ENCODE measurements at places on chromosomes 2 and 18.

DNA sequence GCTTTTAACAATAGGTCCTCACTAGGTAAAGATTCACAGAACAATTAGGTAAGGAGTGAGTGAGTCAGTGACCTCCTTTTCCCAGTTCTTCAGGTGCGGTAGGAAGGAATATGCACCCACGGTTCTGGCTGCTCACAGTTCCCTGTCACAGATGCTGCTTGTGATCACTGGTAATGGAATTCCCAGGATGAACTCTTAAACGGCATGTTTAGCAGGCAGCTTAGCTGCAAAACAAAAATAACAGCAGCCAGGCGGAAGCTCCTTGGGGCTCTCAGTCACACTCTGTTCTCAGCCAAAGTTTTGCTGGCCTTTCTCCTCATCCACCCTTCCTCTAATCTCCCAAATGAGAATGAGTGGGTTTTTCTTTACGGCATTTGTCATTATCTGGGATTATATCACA lies 274.5 kb downstream of the MYT1L start:
- DNase-seq = no peak
- H3K27me3 ChIP-seq = no peaks in the 10 kb centered on the region
- H3K27ac ChIP-seq = no peak overlapping the region
- no peaks in the 10 kb centered on the region for H3K36me3 ChIP-seq

- H3K27me3 ChIP-seq = no peaks in the 10 kb centered on the region
- no peak overlapping the region for H3K4me3 ChIP-seq
- DNase-seq = no peak
- H3K36me3 ChIP-seq = peaks cover 7% of the 10 kb centered on the region
- no peaks in the 10 kb centered on the region for H3K4me1 ChIP-seq
Measured at GRCh38 chr2:96131152-96131812, 7.0 kb downstream of the ASTL start.

- H3K36me3 ChIP-seq = no peaks in the 10 kb centered on the region
- H3K27me3 ChIP-seq = no peaks in the 10 kb centered on the region
- no peak for DNase-seq
- H3K4me1 ChIP-seq = no peaks in the 10 kb centered on the region
Measured at GRCh38 chr18:42782929-42783328, 332.6 kb downstream of the RIT2 start.

- no peak for DNase-seq
- no peaks in the 10 kb centered on the region for H3K4me1 ChIP-seq
- H3K36me3 ChIP-seq = no peaks in the 10 kb centered on the region
- no peaks in the 10 kb centered on the region for H3K27me3 ChIP-seq
- H3K4me3 ChIP-seq = no peak overlapping the region
Measured at GRCh38 chr2:167946441-167946841, 301.0 kb downstream of the STK39 start.

DNA sequence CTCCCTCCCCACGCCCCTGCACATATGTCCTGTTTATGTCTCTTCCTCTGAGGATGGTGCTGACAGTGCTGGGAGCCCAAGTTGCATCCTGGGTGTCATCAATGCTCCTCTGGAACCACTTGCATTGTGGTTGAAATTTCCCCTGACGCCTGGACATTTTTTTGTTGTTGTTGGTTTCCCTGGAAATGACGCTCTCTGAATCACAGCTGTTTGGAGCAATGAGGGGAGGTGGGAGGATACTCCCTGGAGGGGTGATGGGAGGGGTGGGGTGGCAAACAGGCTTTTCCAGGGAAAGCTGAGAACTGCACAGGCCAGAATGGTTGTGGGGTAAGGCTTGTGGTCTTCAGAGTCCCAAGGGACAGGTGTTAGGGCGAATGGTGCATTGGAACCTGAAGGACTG lies 29.6 kb downstream of the CELF4 start:
- no peak for DNase-seq
- no peaks in the 10 kb centered on the region for H3K27me3 ChIP-seq
- H3K36me3 ChIP-seq = no peaks in the 10 kb centered on the region
- H3K4me1 ChIP-seq = no peaks in the 10 kb centered on the region

DNA sequence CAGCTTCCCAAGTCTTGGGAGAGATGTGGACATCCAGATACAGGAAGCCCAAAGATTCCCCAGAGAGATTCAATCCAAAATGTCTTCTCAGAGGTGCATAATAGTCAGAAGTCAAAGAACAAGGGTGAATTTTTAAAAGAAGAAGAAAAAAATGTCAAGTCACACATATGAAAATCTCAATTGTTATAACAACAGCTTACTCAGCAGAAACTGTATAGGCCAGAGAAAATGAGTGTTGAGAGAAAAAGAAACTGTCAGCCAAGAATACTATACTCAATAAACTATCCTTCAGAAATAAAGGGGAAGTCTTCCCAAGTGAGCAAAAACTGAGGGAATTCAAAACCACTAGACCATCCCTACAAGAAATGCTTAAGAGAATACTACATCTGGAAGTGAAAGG lies 612.9 kb upstream of the POU3F3 start:
- no peaks in the 10 kb centered on the region for H3K27me3 ChIP-seq
- no peaks in the 10 kb centered on the region for H3K36me3 ChIP-seq
- no peak overlapping the region for H3K4me3 ChIP-seq
- H3K4me1 ChIP-seq = no peaks in the 10 kb centered on the region
- DNase-seq = no peak

- DNase-seq = no peak
- no peaks in the 10 kb centered on the region for H3K4me1 ChIP-seq
- H3K36me3 ChIP-seq = no peaks in the 10 kb centered on the region
- no peak overlapping the region for H3K27ac ChIP-seq
- H3K27me3 ChIP-seq = no peaks in the 10 kb centered on the region
- no peak overlapping the region for H3K4me3 ChIP-seq
Measured at GRCh38 chr2:119536211-119536610, 8.0 kb upstream of the CFAP221 start.

DNA sequence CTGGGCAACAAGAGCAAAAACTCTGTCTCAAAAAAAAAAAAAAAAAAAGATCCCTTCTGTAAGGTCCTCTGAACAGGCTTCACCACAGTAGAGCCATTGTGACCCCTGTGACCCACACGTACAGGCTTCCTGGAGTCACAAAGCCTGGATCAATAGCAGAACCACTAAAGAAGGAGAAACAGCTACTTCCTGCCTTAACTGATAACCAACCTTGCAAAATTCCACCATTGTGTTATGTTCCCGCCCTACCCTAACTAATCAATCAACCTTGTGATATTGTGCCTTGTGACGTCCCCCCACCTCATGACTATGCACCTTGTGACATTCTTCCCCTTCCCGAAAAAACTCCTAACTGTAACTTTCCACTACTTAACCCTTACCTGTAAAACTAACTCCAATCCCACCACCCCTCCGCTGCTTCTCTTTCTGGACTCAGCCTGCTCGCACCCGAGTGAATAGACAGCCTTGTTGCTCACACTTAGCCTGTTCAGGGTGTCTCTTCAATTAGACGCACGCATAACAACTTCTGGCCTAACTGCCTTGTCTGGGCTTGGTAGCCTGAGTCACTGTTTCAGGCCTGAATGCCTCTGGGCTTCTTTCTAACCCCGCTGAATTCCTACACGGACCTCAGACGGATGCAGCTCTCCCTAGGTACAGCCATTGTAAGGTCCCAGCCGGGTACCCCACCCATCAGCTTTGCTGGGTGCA lies 13.9 kb downstream of the SCYGR8 start:
- DNase-seq = no peak
- no peak overlapping the region for H3K4me3 ChIP-seq
- H3K4me1 ChIP-seq = no peaks in the 10 kb centered on the region
- no peaks in the 10 kb centered on the region for H3K27me3 ChIP-seq
- H3K27ac ChIP-seq = no peak overlapping the region
- H3K36me3 ChIP-seq = no peaks in the 10 kb centered on the region

GRCh38 chr2:88261725-88262124 lies 91.6 kb downstream of the THNSL2 start:
- H3K4me1 ChIP-seq = peaks cover 7% of the 10 kb centered on the region
- DNase-seq = no peak
- H3K27ac ChIP-seq = no peak overlapping the region
- no peaks in the 10 kb centered on the region for H3K36me3 ChIP-seq
- H3K4me3 ChIP-seq = no peak overlapping the region
- no peaks in the 10 kb centered on the region for H3K27me3 ChIP-seq

- H3K4me3 ChIP-seq = no peak overlapping the region
- H3K27me3 ChIP-seq = no peaks in the 10 kb centered on the region
- H3K4me1 ChIP-seq = no peaks in the 10 kb centered on the region
Measured at GRCh38 chr2:181847198-181847556, 44.4 kb upstream of the ITPRID2 start.

GRCh38 chr2:188477564-188478103 lies 186.0 kb downstream of the GULP1 start:
- no peak overlapping the region for H3K27ac ChIP-seq
- H3K36me3 ChIP-seq = no peaks in the 10 kb centered on the region
- H3K27me3 ChIP-seq = no peaks in the 10 kb centered on the region
- DNase-seq = no peak
- no peaks in the 10 kb centered on the region for H3K4me1 ChIP-seq
- H3K4me3 ChIP-seq = no peak overlapping the region

DNA sequence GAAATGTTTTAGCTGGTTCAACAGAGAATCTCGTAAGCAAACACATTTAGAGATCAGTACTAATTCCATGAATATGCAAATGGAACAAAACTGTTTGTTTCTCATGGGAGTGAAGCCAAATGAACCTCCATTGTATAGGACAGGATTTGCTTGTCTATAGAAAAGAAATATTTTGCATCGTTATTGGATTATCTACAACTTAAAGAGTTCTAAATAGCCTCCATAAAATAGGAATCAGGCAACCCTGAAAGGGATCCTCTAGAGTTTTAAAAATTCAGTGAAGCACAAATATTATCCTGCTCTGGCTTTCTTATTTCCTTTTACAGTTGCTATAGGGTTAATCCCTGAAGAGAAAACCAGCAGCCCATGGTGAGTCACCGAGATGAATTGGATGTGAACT lies 378.4 kb upstream of the NRXN1 start:
- H3K27ac ChIP-seq = no peak overlapping the region
- no peaks in the 10 kb centered on the region for H3K36me3 ChIP-seq
- H3K4me1 ChIP-seq = no peaks in the 10 kb centered on the region
- H3K4me3 ChIP-seq = no peak overlapping the region
- no peaks in the 10 kb centered on the region for H3K27me3 ChIP-seq

- H3K36me3 ChIP-seq = no peaks in the 10 kb centered on the region
- no peak overlapping the region for H3K27ac ChIP-seq
- H3K4me3 ChIP-seq = no peak overlapping the region
- peaks cover 18% of the 10 kb centered on the region for H3K4me1 ChIP-seq
- no peaks in the 10 kb centered on the region for H3K27me3 ChIP-seq
Measured at GRCh38 chr2:43004879-43005244, 212.5 kb upstream of the HAAO start.

DNA sequence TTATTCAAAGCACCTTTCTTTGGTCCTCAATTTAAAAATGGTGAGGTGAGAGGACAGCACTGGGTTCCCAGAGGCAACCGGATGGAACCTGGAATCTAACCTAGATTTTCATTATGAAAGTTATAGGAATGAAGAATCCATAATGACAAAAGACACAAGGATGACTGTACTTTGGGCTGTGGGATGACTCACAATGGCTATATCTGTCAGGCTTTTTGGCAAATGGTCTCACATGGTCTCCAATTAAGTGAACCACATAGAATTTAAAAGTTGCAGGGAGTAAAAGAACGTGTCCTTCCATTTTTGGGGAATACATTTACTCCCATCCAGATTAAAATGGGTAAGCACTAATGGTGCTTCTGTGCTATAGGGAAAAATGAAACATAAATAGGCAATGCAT lies 31.8 kb upstream of the LYPD1 start:
- no peaks in the 10 kb centered on the region for H3K4me1 ChIP-seq
- no peaks in the 10 kb centered on the region for H3K36me3 ChIP-seq
- no peak overlapping the region for H3K4me3 ChIP-seq
- no peaks in the 10 kb centered on the region for H3K27me3 ChIP-seq
- no peak for DNase-seq
- no peak overlapping the region for H3K27ac ChIP-seq

GRCh38 chr2:101887328-101887727 lies 104.4 kb upstream of the IL1R2 start:
- H3K4me3 ChIP-seq = no peak overlapping the region
- H3K27ac ChIP-seq = no peak overlapping the region

DNA sequence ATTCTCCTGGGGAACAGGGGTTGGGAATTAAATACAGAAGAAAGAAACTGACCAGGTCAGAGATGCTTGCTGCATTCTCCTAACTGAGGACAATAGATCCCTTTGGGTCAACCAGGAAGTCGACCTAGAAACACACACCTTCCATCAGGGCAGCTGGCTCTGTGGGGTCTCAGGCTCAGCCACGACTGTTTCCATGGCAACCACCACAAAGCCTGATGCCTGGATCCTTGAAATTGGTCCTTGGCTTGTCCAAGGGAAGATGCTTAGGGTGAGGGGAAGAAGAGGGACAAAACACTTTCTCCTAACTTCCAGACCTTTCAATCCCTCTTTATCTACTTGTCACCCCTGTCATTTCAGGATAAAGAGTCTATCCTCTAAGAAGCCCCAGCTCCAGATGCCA lies 194.4 kb downstream of the ALK start:
- no peak for DNase-seq
- H3K27ac ChIP-seq = no peak overlapping the region
- no peaks in the 10 kb centered on the region for H3K27me3 ChIP-seq
- H3K4me1 ChIP-seq = no peaks in the 10 kb centered on the region

GRCh38 chr18:45044787-45045186 lies 364.1 kb downstream of the SETBP1 start:
- H3K27ac ChIP-seq = no peak overlapping the region
- H3K4me3 ChIP-seq = no peak overlapping the region

GRCh38 chr2:133167990-133168389 lies 400.3 kb downstream of the NCKAP5 start:
- H3K27ac ChIP-seq = no peak overlapping the region
- DNase-seq = no peak
- no peaks in the 10 kb centered on the region for H3K36me3 ChIP-seq

GRCh38 chr2:136204971-136205370 lies 87.0 kb upstream of the CXCR4 start:
- DNase-seq = no peak
- no peak overlapping the region for H3K27ac ChIP-seq
- peaks cover 21% of the 10 kb centered on the region for H3K4me1 ChIP-seq
- no peak overlapping the region for H3K4me3 ChIP-seq

DNA sequence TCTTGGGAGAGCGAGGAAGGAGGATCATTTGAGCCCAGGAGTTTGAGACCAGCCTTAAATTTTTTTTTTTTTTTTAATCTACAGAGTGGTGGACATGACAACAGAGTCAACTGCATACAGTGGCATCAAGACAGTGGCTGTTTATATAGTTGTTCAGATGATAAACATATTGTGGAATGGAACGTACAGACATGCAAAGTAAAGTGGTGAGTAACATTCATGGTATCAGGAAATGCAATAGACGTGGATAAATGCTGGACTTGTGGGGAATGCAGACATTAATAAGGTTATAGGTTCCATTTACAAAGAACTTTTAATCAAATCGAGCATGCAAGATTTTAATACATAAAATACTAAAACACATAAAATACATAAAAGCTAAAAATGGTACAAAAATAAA lies 11.9 kb downstream of the WDR43 start:
- no peaks in the 10 kb centered on the region for H3K4me1 ChIP-seq
- no peak for DNase-seq
- no peaks in the 10 kb centered on the region for H3K27me3 ChIP-seq
- peaks cover 60% of the 10 kb centered on the region for H3K36me3 ChIP-seq
- no peak overlapping the region for H3K27ac ChIP-seq
- H3K4me3 ChIP-seq = no peak overlapping the region

- H3K4me3 ChIP-seq = no peak overlapping the region
- no peak for DNase-seq
- H3K27ac ChIP-seq = no peak overlapping the region
- no peaks in the 10 kb centered on the region for H3K36me3 ChIP-seq
Measured at GRCh38 chr18:47718646-47719045, 211.8 kb downstream of the SMAD2 start.

All from thymus (tissue), 14 donors.